ENCODE measurements at places on chromosomes 12 and 14.

GRCh38 chr12:112846619-112847018, 55.1 kb downstream of the RPH3A start:
- DNase-seq: no peak

DNA sequence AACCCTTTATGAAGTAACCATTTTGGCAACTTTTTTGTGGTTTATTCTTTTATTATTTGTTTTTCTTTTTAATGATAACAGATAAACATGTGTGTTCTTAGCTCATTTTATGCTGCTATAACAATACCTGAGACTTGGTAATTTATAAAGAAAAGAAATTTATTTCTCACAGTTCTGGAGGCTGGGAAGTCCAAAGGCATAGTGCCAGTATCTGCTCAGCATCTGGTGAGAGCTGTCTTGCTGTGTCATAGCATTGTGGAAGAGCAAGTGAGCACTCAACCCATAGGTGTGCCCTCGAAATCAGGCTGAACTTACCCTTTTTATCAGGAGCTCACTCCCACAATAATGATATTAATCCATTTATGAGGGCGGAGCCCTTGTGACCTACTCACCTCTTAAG, 8.0 kb upstream of the SCFD1 start:
- DNase-seq: no peak

DNA sequence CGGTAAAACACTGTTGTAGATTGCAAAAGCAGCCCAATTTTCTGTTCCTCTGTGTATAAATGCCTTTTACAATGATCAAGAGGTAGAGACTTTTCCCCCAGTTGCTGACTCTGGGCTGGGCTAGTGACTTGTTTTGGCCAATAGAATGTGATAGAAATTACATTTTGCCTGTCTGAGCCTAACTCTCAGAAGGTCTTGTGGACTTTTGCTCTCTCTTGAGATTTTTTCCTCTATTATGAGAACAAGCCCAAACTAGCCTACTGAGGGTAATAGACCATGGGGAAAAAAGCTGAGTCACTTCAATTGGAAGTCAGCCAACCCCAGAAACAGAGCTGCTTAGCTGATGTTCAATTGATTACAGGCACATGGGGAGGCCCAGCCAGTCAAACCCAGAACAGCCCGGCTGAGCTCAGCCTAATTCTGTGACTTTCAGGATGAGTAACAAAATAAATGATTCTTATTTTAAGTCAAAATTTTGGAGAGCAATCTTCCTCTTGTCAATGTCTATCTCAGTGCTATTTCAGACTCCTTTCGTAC, 61.4 kb downstream of the MYF5 start:
- peak; percentile 88 for DNase-seq

GRCh38 chr12:1565172-1565571, 29.2 kb downstream of the FBXL14 start:
- no peak for DNase-seq

- DNase-seq: no peak
These were observed 2.3 kb downstream of the KRT85 start for GRCh38 chr12:52364901-52365489.

DNA sequence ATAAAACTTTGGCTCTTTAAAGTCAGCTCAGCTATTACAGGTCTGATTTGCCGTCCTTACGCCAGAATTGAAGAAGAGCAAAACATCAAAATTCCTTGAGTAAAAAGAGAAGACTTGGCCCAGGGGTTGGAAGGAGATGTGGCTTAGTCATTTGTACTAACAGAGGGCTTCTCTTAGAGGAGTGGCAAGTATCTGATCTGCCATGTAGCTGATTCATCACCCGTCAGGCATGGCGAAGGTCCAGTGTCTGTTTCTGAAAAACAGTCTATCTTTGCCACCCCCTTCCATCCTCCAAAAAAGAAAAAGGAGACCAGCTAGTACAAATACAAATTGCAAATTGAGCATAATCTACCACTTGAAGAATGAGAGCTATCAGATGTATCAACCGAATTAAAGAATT, 91.9 kb downstream of the RAD52 start:
- DNase-seq: peak; percentile 32

DNA sequence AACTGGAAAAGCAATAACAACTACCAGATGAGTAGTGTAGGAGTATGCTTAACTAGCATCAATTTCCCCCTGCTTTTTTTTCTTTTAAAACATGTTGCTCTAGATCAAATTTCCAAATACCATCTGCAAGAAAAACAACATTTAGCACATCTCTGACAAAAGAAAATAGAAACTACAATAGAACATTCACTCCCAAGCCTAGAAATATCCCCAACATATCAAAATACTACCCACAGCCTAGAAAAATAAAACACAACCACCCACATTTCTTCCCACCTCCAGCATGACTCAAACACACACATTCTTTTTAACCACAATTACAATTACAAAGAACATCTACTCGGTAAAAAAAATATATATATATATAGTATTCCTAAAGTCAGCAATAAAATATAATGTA, 120.0 kb downstream of the PPFIA2 start:
- DNase-seq: peak; percentile 60

Measured in kidney glomerular epithelial cell (primary cell).